Stimulated activated CD4-positive, alpha-beta T cell treated with anti-CD3 and anti-CD28 coated beads, TNF-alpha, amount 100 ng/mL, for 4 hours (primary cell): ENCODE measurements at places on chromosomes 11 and 22.

GRCh38 chr11:72146625-72147024 lies 11.1 kb downstream of the FOLR3 start:
- DNase-seq: no peak

- DNase-seq: no peak
Observed at GRCh38 chr11:71418643-71419042, 29.6 kb downstream of the DHCR7 start.

DNA sequence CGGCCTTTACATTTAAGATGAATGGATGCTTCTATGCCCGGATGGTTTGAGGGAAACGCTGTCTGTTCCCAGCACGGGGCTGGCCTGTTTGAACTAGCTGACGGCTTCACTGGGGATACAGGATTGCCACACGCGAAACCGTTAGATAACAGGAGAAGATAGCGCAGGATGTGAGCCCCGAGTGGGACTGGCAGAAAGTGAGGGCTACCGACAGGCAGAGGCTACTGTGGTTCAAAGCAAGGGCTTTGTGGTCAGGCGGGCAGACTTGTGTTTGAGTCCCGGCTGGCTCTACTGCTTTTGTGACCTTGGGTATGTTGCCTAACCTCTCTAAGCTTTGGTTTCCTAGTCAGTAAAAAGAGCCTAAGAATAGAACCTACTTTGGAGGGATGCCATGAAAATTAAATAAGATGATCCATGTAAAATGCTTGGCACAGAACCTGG lies 2.8 kb upstream of the OAF start:
- no peak for DNase-seq

DNA sequence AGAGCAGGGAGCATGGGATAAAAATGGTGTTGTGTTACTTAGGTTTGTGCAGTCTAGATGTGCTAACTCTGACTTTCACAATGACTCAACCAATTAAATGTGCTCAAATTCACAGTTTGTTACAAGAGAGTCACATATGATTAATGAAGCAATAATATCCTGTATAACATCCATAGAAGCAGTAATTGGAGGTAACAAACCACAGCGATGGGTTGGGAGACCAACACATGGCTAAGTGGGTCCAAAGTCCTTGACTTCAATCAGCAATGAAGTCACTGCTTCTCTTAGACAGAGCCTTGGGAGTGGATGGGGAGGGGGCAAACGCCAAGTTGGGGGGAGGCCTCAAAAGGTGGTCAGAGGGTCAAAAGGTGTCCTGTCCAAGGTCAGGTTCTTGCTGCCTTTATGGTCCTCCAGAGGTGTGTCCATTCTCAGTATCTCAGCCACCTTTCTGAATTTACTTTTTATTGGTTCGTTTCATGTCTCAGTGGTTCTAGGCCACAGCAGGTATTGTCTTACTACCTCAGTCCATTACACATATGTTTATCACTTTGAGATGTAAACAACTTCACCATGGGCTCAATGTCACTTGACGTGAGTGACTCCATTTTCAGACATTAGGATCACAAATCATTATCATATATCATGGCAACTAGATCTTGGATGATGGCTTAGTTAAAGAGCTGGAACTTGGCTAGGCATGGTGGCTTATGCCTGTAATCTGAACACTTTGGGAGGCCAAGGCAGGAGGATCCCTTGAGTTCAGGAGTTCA lies 32.4 kb downstream of the SLN start:
- DNase-seq: no peak

DNA sequence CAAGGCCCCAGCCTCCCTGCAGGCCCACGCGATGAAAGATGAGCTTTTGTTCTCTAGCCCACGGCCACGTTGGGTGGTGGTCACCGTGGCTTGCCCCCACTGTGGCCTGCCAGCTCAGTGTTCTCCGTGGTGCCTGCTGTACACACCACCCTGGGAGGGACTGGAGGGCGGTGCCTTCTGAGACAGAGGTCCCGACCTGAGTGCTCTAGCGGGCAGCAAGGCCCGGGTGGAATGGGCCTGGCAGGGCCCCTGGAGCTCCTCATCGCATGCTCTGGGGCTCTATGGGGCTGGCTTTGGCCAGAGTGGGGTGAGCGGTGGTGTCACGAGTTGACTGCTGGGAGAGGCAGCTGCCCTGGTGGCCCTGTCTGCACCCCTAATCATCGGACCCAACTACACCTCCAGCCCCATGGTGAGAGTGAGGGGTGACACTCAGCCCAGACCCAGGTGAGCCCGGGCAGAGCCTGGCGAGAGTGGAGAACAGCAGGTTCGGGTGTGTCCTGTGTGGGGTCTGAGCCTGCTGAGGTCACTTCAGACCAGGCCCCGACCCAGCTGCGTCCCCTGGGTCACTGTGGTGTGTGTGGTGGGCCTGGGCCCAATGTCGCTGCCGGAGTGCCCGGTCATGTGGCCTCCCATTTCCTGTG lies 541.9 kb downstream of the TBC1D22A start:
- DNase-seq: no peak

DNA sequence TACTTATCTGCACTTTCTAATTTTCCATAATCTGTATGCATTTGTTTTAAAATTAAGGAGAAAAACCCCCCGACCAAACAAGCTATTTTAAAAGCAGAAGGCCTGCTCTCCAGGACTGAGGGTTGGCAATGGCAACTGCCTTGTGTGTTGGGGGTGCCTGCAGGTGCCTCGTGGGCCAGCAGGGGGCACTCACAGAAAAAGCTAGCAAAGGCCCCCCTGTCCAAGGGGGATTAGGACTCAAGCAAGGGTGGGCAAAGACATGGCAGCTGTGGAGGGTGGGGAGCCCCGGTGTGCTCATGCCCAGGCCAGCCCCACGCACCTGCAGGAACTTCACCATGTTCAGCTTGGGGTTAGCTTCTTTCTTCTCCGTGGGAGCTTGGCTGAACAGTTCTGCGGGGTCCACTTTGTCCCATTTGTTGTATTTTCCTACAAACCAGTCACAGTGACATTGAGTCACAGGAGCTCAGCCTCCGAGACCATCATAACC lies 10.3 kb downstream of the TOP3B start:
- DNase-seq: peak; percentile 30

GRCh38 chr22:35315855-35316745 lies 16.4 kb downstream of the TOM1 start:
- DNase-seq: no peak

- no peak for DNase-seq
Observed at GRCh38 chr11:84056653-84057376, 770.6 kb upstream of the CCDC90B start.

GRCh38 chr11:125404811-125405790 lies 91.0 kb downstream of the FEZ1 start:
- peak; percentile 23 for DNase-seq

DNA sequence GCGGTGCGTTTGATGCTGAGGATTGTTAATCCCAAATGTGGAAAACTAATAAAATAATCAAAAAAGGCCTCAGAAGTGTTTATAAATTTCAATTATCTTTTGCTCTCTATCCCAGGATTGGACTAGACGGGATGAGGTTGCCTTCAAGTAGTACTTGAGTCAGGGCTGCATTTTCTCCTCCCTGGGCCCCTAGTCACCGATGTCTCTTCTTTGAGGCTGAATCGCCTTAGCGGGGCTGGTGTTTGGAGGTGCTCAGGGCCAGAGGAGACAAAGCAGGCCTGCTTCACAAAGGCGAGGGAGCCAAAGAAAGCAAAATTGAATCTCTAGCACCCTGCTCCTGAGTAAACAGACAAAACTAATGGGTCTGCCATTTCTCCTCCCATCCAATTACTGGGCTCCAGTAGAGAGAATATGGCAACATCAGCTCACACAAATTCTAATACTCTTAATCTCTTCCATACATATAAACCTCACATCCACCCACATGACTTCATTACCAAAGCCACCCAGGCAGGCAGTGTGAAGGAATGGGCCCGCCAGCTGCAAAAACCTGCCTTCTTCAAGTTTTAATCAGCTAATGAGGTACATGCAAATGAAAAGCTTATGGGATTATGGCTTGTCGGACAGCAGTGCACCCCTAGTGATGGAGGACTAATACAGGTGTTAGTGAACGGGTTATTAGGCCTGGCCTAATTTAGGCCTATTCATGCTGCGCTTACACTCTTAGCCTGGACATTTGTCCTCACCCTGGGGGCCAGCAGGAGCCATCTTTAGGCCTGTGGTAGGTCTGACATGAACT lies 52.7 kb upstream of the HTATIP2 start:
- DNase-seq: no peak

- DNase-seq: no peak
Observed at GRCh38 chr11:9947231-9947864, 283.5 kb downstream of the SWAP70 start.

DNA sequence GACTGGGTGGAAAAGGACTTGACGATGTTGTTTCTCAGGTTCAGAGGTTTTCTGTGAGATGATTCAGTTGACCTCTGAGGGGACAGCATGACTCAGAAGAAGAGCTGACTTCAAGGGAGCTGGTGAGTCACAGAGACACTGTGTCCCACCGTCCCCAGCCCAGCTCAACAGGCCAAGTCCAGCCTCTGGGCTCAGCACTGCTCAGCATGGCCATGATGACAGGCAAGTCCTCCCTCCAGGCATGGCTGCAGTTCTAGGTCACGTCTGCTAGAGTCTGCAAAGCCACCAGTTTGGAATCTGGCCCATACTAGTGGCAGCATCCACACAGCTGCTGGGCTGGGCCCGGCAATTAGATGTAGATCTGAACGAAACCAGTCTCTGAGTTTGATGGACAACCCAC lies 12.9 kb downstream of the TRIM29 start:
- DNase-seq: no peak

DNA sequence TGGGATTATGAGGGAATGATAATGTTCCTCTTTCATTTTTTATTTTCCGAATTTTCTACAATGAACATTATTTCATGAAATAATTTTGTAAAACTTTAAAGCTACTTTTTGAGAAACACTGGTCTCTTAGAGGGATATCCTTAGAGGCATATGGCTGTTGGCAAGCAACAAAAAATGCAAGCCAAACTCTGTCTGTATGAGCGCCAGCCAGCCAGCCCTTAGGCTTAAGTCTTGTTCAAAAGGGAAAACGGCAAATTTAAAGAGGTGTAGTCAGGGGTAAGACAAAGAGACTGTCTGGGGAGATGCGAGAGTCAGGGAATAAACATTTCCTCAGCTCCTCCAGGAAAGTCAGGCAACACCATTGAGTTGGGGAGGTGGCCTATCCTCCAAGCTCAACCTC lies 22.5 kb downstream of the ASCC2 start:
- DNase-seq: no peak

DNA sequence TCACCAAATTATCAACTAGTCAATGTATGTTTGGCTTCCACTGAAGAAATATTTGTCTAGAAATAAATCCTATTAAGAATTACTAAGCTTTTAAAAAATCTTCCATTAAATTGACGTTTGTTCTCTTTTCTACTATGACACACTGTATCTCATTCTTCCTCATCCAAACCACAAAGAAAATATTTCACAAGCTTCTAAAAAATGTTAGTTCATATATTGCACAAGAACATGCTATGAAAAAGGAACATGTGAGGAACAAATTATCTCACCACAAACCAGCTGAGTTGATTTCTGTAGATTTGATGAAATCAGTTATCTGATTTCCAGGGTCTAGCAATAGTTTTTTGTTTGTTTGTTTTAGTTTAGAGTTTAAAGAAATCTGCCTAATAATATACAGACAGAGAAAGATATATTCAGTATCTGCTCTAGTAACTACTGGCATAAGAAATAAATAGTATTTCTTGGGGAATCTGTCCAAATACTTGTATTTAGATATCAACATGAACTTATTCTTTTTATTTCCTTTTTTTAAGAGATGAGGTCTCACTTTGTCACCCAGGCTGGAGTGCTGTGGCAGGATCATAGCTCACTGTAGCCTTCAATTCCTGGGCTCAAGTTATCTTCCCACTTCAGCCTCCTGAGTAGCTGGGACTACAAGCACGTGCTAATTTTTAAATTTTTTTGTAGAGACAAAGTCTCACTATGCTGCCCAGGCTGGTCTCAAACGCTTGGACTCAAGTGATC lies 161.7 kb downstream of the ATG16L2 start:
- DNase-seq: no peak

DNA sequence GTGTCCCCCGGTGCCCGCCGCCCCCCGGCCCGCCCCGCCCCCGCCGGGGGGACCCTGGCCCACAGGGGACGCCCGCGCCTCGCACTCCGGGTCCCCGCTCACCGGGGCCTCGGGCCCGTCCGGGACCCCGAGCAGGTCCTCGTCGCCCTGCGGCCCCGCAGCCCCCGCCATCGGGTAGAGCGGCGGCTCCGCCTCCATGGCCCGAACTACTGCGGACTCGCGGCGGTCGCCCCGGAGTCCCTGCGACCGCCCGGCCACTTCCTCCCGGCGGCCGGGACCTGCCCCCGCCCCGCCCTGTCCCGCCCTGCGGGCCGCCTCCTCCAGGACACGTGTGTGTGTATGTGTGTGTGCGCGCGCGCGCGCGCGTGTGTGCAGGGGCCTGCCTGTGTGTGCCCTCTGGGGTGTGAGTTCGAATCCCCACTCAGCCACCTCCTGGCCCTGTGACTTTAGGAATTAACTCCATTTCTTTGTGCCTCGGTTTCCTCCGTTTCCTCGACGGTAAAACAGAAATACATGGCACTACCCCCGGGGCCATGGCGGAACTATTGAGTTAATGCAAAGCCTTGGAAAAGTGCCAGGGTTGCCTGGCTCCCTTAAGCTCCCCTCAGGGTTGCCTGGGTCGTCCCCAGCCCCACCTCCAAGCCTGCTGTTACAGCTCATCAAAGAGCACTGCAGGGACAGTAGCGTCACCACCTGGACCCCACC lies at the start of gene UNC93B1:
TSS of gene UNC93B1 (minus strand) at position 252 of the 705 bp plus-strand sequence. CDS start at position 198, 54 bp downstream.
- DNase-seq: peak; percentile 56

DNA sequence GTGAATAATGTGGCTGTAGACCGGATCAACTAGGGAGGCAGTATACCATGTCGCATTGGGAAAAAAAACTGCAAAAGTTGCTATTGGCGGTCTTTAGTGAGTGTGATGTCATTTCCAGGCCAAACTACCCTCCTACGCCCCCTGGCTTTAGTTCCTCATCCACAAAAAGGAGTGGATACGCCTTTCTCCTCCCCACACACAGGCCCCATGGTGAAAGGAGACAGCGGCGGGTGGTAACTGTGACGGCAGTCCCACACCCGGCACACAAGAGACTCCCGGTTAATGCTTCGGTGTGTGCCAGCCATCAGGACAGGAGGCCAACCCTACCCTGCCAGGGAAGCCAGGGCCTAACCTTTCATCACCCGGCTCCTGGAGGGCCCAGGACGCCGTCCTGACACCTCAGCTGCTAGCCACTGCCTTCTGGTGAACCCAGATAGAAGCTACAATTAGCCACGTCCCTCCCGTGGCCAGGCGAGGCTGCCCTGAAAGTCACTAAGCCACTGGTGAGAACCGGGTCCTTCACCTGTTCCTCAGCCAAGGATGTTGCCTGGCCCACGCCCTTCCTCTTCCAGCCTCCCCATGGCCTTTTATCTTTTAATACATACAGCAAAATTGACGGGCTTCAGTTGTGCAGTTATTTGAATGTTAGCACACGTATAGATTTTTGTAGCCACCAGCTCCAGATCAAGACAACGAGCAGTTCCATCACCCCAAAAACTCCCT lies 10.8 kb downstream of the TP53I11 start:
- DNase-seq: no peak

GRCh38 chr11:21053466-21053865 lies 384.1 kb downstream of the NELL1 start:
- DNase-seq: no peak

DNA sequence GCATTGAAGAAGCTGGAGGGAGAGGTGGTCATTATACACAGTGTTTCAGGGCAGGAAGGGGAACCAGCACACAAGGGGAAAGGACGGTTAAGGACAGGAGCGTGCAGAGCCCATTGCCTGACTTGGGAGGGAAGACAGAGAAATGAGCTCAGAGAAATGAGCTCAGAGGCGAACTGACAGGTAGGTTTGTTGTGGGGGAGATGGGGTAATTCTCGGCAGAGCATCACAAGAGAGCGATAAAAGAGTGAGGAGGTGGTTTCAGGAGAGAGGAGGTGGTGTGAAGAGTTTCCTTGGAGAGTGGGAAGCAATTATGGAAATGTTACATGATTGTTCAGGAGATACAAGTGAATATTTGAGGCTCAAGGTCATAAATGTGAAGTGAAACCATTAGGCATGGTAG lies 61.0 kb downstream of the MRGPRX1 start:
- DNase-seq: no peak
